ENCODE measurements at places on chromosomes 7 and 10.

- DNase-seq = no peak
Measured at GRCh38 chr10:46527241-46527811, 29.1 kb downstream of the GPRIN2 start.

DNA sequence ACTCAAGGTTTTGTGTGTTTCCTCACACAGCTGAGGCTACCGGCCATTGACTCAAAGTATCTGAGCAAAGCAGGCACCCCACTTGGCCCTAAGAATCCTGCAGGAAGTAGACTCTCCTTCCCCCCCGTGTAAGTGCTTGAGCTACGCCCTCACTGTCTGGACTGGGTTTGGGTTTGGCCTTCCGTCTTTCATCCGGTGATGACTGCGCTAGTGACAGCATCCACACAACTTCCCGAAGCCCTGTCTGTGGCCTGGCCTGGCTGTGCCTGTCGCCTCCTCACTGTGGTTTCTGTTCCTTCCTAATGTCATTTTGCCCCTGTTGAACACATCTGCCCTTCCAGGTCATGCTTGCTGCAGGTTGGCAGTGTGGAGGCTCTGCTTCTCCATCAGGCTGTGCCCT is 14.5 kb downstream of the C7orf57 start:
- DNase-seq = no peak

DNA sequence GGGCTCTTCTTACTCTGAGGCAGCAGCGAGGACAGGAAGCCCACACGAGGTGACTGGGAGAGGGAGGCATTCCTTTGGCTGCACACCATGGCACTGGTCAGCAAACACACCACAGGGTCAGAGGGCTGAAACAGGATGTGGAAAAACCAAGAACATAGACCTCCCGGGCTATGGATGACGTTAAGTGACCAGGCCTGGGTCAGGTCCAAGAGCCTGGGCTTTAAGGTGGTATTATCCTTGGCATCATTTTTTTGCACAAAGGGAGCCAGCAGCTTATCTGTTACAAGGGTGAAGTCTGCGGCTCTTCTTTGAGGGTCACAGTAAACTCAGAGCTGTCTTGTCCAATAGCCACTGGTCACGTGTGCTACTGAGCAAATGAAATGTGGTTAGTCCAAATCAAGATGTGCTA is 7.0 kb downstream of the WDR91 start:
- no peak for DNase-seq

DNA sequence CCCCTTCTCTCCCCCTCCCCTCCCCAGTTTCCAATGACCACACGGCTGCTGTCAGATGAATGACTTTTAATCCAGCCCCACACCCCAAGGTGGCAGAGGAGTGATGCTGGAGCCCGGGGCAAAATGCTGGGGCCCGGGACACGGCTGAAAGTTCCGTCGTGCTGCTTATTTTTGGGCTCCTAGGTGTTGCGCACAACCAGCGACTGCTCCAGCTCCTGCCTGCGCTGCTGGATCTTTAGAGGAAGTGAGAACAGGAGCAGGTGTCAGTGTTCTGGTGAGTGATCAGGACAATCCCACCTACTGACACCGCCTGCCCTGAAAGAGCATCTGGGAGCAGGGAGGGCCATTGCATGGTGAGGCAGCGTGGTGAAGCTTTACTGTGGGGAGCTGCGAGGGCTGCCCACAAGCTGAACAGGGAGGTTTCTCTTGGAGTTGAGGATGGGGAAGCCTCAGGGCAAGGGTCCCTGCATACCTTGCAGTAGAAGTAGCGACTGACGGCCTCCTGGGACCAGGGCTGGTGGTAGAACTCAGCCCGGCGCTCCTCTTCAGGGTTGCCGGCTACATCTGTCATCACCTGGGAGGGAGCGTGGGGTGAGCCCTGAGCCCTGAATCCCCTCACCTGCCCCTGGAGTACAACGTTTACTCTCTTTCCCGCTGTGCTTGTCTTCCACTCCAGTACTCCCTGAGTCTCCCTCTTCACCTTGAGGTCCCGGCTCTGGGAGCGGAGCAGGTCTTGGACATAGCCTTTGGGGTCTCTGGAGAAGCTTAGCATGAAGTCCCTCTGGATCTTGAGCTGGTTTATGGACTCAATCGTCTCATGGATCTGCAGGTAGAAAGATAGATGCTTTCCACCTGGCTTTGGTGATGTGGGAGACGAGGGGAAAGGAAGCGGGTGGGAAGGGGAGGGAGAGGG is 6.9 kb downstream of the CHPF2 start:
- DNase-seq = no peak

DNA sequence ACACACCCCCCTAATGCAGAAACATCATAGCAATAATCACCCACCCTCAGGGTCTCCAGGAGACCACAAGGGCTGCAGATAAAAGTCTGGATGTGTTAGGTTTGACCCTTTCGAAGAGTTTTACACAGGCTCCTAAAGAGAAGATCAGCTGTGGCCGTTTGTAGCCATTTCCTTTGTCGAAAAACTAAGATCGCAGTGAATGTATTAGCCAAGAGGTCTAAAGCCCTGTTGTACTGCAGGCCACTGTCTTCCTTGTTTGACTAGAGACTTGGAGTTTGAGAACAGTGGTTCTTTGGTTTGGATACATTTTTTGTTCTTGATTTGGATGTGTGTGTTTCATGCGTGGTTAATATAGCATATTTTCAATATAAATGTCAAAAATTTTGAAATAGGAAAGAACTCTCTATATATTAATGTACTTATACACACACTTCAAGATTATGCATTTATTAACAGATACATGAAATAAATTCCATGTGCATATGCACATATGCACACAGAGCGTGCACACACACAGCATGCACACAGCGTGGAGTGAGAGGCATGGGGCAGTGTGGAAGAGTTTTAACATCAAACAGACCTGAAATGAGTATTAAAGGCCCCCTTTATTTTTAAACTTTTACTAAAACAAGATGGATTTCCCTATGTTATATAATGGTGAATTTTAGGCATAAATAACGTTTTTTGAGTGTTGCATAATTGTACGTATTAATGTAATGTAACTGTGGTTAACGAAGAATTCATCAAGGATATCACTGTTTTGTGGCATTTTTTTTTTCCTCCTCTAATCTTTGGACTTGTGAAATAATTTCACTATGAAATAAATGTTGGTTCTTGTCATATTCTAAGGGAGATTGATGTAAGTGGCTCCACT is 2.2 kb downstream of the IKZF1 start:
- DNase-seq = no peak

DNA sequence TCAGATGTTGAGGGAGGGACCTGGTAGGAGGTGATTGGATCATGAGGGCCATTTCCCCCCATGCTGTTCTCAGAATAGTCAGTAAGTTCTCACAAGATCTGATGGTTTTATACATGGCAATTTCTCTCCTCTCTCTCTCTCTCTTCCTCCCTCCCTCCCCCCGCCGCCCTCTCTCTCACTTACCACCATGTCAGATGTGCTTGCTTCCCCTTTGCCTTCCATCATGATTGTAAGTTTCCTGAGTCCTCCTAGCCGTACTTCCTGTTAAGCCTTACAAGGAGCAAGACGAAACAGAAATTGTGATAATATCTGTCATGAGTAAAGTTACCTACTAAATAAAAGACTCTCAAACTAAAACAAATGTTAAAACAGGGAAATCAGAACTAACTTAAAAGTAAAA is 19.9 kb upstream of the GPR141 start:
- DNase-seq = no peak

DNA sequence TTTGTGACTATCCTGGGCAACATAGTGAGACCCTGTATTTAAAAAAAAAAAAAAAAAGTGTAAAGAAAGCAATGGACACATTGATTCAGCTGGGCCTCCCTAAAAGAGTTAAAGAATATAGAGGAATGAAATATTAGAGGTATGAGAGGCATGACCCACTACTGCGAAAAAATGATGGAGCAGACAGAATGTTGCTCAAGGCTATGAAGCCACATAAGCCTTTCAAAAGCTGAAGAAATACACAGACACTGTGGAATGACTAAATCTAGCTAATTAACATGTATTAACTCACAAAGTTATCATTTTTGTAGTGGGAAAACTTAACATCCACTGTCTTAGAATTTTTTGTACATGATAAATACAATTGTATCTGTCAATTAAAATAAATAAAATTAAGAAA is 107.3 kb downstream of the HGF start:
- DNase-seq = no peak

- no peak for DNase-seq
Measured at GRCh38 chr10:67975871-67976270, 91.4 kb downstream of the SIRT1 start.

GRCh38 chr7:108001764-108002725 is 916 bp downstream of the LAMB1 start:
- no peak for DNase-seq

DNA sequence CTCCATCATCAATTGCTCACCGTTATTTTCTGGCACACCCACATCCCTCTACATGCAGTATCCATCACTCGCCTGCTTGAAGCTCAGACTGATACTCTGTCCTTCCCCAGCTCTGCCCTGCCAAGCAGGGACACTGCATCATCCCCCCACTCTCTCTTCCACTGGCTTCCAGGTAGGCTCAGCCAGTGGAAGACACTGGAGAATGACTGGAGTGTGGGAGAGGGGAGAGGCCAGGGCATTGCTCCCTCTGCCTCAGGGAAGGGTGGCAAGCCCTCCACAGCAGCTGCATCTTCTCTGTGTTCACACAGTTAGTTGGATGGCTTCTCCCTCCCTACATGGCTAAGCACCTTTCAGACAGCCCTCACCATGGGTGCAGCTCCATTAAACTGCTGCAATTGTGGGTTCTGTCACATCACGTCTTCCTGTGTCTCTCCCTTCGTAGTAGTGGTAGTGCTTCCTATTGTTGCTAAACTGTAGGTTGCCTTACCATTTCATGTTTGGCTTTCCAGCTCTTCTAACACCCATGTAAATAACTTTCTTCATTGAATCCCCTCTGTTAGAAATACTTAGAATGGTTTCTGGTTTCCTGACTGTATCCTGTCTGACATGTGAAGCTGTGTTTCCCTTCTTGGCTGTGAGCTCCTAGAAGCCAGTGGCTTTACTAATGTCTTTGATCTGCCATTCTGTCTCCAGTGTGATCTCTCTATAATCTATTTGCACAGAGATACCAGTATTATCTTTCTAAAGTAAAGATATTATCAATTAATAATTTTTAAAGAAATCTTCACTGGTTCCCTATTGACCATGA is 483.7 kb upstream of the LRRN3 start:
- DNase-seq = no peak

GRCh38 chr10:93947055-93947454 is 46.7 kb upstream of the PLCE1 start:
- no peak for DNase-seq

GRCh38 chr10:10967029-10967428 is 50.6 kb upstream of the CELF2 start:
- no peak for DNase-seq

DNA sequence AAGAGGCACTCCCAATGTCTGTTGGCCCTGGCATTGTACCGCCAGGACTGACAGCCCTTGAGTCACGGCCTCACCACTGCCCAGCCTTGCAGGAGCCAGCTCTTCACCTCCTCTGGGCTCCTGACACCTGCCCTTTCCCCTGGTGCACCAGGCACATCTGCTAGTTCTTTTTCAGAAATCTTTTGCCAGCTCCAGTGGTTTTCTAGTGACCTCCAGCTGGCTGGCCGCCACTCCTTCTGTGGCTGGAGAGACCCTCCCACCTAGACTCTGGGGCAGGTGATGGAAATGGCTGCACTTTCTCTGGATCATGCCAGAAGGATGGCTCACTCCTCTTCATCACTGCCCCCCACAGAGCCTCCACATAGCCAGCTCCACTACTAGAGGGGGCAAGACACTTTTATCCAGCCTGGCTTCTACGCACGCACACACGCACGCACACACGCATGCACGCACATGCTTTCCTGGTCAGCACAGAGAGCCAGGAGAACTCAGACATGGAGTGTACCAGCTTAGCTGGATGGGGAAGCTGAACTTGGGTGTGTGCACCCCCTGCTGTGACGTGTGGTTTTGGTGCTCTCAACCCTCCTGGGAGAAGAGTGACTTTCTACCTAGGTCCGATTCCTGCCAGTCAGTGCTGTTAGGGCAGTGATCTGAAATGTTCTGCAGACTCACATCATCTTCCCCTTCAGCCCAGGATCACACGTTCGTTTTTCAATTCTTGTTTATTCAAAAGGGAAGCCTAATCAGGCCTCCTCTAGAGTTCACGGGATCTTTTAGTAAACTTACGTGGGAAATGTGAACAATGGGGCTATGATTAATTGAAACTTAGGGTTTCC is 222.0 kb downstream of the PRPF18 start:
- no peak for DNase-seq

GRCh38 chr7:23218196-23218595 is 28.4 kb upstream of the GPNMB start:
- DNase-seq = no peak

GRCh38 chr7:112076324-112076723 is 129.9 kb downstream of the DOCK4 start:
- DNase-seq = no peak

DNA sequence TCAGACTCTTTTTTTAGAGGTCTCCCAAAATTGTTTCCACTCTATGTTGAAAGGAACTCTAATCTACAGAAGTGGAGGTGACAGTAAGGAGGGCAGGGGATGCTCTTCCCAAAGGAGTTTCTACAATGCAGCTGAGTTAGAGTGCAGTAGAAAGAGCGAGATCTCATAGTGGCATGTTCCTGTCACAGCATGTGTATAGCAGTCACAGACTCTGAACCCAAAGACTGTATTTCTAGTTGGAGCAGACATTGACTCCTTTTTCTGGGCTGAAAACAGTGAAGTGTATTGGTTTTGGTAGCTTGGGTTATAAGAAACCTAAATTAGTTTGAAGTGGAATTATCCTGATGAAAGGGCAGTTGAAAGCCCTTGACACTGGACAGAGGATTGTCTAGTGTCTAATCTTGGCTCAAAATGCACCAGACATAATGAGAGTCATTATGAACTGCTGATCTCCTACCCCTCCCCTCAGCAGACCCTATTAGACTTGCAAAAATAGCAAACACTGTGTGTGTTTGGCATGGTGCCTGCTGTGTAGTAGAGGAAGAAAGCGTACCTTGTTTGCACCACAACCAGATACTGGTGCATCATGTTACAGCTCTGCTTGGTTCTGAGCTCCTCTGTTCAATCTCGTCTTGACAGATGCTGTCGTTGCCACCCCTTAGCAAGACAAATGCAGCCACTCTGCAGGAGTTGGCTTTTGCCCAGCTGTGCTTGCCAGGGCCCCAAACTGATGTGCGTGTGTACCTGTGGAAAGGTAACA is 336.0 kb downstream of the AUTS2 start:
- peak; percentile 80 for DNase-seq

DNA sequence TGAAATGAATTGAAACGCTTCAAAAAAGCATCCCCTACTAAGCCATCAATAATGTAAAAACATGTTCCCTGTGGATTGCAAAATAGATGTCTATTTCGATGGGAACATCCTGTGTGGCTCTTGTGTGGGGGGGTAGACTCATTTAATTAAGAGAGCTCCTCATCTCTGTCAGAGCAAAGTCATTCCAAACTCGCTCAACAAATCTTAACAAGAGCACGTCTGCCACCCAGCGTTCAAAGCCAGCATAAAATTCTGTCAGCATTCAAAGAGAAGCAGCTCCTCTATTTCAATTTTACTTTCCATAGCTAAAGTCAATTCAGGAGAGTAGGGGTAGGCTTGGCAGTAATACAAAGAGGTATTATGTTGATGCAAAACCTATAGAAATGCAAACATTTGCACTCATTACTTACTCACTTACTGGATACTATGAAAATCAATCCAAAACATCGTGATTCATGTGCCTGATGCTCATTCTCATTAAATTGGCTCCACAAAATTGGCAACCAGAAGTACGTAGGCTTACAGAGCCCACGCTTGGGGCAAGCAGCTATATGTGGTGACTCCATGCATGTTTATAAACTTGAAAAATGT is 114.9 kb downstream of the IPMK start:
- peak; percentile 50 for DNase-seq
